Type B pancreatic cell (in vitro differentiated cells): ENCODE measurements at places on chromosomes 2 and 18. TPM values are rescaled to one million over a fixed set of nuclear protein-coding genes. Genes with fewer than 3 reads are reported as not detected.

DNA sequence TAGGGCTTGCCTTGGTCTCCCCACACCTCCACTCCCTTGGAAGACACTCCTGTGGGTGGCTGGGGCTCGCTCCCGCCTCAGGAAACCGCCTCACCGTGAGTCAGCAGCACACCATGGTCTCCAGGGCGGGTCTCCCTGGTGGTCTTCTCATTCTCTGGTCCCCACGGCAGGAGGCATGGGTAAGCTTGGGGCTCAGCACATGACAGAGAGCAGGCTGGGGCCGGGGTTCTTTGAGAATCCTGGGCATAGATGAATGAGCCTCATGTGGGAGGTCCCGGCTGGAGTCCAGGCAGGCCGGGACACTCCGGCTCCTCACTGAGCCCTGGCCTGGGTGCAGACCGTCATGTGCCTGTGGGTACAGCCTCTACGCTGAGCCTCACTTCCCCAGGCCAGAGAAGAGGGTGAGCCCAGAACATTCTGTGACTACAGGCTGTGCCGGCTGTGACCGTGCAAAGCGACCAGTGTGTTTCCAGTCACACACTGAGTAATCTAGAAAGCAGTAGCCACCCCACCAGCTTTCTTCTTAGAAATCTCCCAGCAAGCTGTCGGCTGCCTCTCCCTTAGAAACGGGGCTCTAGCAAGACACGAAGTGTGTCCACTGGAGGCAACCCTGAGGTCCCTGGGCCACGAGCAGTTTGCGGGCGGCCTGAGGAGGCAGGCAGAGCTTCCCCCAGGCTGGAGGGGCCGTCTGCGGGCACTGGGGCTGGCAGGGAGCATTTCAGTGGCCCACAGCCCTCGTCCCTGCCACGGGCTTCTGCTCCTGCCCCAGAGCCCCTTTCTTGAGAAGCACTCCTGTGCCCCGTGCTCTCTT is 93.1 kb downstream of the RHOB start:
- DNase-seq = no peak
- no peak overlapping the region for H3K4me3 ChIP-seq
- H3K27ac ChIP-seq = no peak overlapping the region
- peaks cover 26% of the 10 kb centered on the region for H3K27me3 ChIP-seq
- H3K36me3 ChIP-seq = no peaks in the 10 kb centered on the region
- peaks cover 39% of the 10 kb centered on the region for H3K4me1 ChIP-seq

DNA sequence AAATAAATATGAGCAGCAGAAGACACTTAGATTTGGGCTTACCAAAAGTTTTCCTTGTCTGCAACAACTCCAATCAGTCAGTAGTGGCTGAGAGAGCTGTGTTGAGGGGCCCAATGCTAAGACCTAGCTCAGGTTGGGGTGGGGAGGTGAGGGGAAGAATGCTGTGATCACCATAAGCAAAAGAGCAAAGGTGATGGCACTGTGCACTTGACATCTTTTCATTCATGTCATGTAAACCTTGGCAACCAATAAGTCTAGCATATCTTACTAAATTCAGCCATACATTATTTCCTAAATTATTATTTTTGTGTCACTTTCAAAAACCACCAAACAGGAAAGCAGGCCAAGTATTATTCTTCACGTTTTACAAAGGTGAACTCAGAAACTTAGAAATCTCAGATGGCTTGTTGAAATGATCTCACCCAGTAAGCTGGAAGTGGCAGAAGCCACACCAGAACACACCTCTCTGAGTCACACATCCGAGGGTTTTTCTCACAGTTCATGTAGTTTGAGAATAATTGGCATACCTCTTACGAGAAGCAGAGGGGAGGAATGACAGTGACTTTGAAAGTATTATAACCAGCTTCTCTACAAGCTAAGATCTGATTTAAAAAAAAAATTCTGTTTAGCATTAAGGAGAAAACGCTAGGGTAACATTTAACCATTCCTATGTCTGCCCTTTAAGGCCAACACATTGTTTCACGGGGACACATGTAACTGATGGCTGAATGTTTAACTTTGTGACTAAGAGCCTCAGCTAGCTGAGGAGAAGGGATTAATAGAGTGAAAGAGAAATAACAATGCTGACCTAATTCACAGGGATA is 43.3 kb upstream of the SETBP1 start:
- H3K27ac ChIP-seq = peak overlapping the region; percentile 89
- H3K4me3 ChIP-seq = peak overlapping the region; percentile 19
- DNase-seq = no peak
- peaks cover 6% of the 10 kb centered on the region for H3K27me3 ChIP-seq
- H3K36me3 ChIP-seq = no peaks in the 10 kb centered on the region
- no peaks in the 10 kb centered on the region for H3K4me1 ChIP-seq

DNA sequence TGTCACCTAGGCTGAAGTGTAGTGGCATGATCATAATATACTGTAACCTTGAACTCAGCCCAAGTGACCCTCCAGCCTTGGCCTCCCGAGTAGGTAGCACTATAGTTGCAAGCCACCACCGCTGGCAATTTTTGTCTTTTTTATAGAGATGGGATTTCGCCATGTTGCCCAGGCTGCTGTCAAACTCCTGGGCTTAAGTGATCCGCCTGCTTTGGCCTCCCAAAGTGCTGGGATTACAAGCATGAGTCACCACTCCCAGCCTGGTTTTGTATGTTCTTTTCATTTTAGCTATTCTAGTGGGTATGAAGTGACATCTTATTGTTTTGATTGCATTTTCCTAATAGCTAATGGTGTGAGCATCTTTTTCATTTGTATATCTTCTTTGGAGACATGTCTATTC is 11.3 kb upstream of the EXOC6B start:
- H3K4me3 ChIP-seq = no peak overlapping the region
- H3K27me3 ChIP-seq = peaks cover 12% of the 10 kb centered on the region
- DNase-seq = no peak

GRCh38 chr2:103738108-103738507 is 976.3 kb downstream of the TMEM182 start:
- H3K4me1 ChIP-seq = no peaks in the 10 kb centered on the region
- no peak overlapping the region for H3K27ac ChIP-seq
- H3K4me3 ChIP-seq = no peak overlapping the region
- no peaks in the 10 kb centered on the region for H3K27me3 ChIP-seq
- DNase-seq = no peak

DNA sequence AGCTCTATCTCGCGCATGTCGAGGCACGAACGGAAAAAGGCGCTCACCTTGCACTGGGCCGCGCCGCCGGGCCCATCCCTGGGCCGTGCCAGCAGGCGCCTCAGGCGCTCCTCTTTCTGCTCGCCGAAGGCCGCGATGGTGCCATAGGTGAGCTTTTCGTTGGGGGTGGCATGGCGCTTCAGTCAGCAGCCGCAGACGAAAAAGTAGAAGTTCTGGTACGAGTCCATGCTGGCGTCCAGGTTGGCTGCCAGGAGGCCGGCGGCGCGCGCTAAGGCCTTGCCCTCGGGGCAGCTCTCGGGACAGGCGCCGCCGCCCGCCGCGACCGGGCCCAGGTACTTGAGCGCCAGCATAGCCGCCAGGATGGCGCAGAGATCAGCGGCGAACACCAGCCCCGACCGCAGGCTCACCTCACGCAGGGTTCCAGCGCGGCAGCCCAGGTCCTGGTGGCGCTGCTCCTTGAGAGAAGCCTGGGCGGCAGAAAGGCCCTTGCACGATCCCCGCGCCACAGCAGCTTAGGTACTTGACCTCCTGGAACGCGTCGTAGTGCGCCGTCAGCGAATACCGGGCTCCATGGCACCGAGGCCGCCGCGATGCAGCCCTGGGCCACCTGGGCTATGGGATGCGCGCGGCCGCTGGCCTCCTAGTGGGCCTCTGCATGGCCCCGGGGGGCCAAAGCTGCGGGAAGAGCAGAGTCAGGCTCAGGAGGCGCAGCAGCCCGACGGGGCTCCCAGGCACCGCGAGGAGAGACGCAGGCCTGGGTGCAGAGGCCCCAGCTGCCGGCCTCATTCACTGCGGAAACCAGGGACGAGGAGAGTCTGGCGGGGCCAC is 12.8 kb downstream of the ALPG start:
- peak overlapping the region; percentile 87 for H3K4me3 ChIP-seq
- H3K36me3 ChIP-seq = peaks cover 8% of the 10 kb centered on the region
- peaks cover 4% of the 10 kb centered on the region for H3K4me1 ChIP-seq
- peak overlapping the region; percentile 58 for H3K27ac ChIP-seq
- H3K27me3 ChIP-seq = peaks cover 88% of the 10 kb centered on the region

GRCh38 chr18:23330423-23330822 is 122.7 kb upstream of the RIOK3 start:
- peaks cover 23% of the 10 kb centered on the region for H3K36me3 ChIP-seq
- no peaks in the 10 kb centered on the region for H3K4me1 ChIP-seq
- DNase-seq = no peak
- no peaks in the 10 kb centered on the region for H3K27me3 ChIP-seq
- H3K27ac ChIP-seq = peak overlapping the region; percentile 88
- peak overlapping the region; percentile 80 for H3K4me3 ChIP-seq

DNA sequence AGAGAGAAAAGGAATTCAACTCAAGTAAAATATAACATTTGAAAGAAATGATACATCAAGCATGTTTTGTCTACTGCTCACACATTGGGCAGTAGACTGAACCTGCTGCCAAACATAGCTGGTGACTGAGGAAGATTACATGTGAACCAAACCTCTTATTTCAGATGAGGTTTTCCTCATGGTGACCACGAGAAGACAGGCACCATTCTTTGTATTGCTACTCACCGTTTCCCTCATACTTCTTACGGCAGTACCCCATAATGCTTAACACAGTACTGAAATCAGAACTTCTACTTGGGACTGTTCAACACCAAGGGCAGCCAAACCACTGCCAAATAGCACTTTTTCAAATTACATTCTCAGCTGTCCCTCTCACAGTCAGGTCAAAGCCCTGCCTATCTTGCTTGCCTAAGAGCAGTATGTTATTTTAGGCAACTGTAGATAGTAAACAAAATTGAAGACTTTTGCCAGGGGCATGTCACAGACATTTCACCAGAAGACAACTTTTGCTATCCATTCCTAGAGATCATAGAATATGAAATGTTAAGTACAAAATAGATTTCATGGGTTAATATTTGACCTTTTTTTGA is 167.1 kb upstream of the DOK6 start:
- H3K4me1 ChIP-seq = no peaks in the 10 kb centered on the region
- no peaks in the 10 kb centered on the region for H3K27me3 ChIP-seq
- no peak overlapping the region for H3K27ac ChIP-seq
- no peak for DNase-seq

DNA sequence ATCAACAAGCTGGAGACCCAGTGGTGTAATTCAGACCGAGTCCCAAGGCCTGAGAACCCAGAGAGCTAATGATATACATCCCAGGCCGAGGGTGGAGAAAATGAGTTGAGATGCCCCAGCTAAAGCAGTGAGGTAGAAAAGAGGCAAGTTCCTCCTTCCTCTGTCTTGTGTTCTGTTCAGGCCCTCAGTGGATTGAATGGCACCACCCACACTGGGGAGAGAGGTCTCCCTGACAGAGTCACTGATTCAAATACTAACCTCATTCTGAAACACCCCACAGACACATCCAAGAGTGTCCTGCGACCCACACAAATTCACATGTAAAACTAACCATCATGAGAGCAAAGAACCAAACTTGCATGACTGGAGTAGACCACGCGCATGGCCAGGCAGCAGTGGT is 215.3 kb downstream of the ANAPC1 start:
- H3K36me3 ChIP-seq = no peaks in the 10 kb centered on the region
- DNase-seq = no peak
- H3K4me3 ChIP-seq = no peak overlapping the region
- no peaks in the 10 kb centered on the region for H3K27me3 ChIP-seq
- H3K4me1 ChIP-seq = peaks cover 11% of the 10 kb centered on the region

- DNase-seq = no peak
- no peak overlapping the region for H3K4me3 ChIP-seq
- no peaks in the 10 kb centered on the region for H3K4me1 ChIP-seq
- H3K27me3 ChIP-seq = peaks cover 3% of the 10 kb centered on the region
- H3K27ac ChIP-seq = no peak overlapping the region
Measured at GRCh38 chr2:49129034-49129433, 25.3 kb downstream of the FSHR start.

ACTG2 gene
- total RNA-seq = 4.2 and 13.7 TPM in 2 replicates

GRCh38 chr2:230541934-230542380 is 126.0 kb downstream of the SP100 start:
- no peak overlapping the region for H3K27ac ChIP-seq
- no peaks in the 10 kb centered on the region for H3K4me1 ChIP-seq

GRCh38 chr2:172437419-172438341 is 10.3 kb downstream of the ITGA6 start:
- peaks cover 30% of the 10 kb centered on the region for H3K4me1 ChIP-seq
- no peak overlapping the region for H3K4me3 ChIP-seq
- H3K36me3 ChIP-seq = no peaks in the 10 kb centered on the region
- H3K27ac ChIP-seq = no peak overlapping the region
- H3K27me3 ChIP-seq = no peaks in the 10 kb centered on the region

GULP1 gene
- total RNA-seq = 26.3 and 49.0 TPM in 2 replicates

FOSL2 gene
- 42.1 and 100 TPM in 2 replicates for total RNA-seq

GRCh38 chr2:200585340-200585729 is 479 bp upstream of the AOX1 start:
- DNase-seq = no peak
- peaks cover 8% of the 10 kb centered on the region for H3K4me1 ChIP-seq
- H3K27ac ChIP-seq = no peak overlapping the region
- H3K36me3 ChIP-seq = no peaks in the 10 kb centered on the region
